Fibroblast of mammary gland (primary cell): ENCODE measurements at places on chromosomes 13 and 19.

DNA sequence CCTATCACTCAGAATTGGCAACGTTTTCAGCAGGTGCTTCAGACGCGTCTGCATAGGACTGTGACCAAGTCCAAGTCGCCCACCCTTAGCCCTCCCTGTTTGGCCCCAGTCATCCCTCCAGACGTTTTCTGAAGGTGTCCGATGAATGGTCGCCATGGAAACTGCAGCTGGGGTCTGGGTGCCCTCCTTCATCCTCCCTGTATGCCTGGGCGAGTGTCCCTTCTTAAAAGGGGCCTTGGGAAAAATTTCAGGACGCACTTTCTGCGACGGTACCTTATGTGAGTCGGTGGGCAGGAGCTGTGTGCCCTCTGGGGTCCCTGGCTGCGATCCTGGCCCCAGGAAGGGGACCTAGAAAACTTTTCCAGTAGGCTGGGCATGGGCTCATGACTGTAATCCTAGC lies 25.1 kb downstream of the MAN2B1 start:
- no peak for DNase-seq

DNA sequence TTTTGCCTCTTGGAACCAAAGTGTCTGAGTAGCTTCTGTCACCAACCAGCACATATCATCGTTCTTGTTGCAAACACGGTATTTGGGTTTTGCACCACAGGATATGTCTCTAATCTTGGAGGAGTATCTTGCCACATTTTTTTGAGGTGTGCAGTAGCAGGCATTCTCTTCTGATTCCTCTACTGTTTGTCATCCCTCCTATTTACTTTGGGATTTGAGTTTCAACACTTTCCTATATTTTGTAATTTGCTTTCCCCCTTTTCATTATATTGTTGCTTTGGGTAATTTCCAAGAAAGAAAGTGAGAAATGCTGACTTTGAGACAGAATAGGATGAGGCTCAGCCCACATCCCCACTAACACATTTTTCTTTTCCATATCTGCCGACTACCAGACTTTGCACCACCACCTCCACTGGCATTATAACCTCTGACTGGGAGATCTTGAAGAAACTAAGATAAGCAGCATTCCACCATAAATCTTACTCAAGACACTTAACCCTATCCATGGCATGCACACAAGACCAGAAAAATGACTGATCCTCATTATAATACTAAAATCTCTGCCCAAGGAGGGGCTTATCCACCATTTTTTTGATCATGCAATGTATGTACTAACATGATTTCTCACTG lies 12.0 kb upstream of the DZIP1 start:
- no peak for DNase-seq

GRCh38 chr19:46511237-46511636 lies 15.6 kb upstream of the PNMA8B start:
- DNase-seq, result no peak

DNA sequence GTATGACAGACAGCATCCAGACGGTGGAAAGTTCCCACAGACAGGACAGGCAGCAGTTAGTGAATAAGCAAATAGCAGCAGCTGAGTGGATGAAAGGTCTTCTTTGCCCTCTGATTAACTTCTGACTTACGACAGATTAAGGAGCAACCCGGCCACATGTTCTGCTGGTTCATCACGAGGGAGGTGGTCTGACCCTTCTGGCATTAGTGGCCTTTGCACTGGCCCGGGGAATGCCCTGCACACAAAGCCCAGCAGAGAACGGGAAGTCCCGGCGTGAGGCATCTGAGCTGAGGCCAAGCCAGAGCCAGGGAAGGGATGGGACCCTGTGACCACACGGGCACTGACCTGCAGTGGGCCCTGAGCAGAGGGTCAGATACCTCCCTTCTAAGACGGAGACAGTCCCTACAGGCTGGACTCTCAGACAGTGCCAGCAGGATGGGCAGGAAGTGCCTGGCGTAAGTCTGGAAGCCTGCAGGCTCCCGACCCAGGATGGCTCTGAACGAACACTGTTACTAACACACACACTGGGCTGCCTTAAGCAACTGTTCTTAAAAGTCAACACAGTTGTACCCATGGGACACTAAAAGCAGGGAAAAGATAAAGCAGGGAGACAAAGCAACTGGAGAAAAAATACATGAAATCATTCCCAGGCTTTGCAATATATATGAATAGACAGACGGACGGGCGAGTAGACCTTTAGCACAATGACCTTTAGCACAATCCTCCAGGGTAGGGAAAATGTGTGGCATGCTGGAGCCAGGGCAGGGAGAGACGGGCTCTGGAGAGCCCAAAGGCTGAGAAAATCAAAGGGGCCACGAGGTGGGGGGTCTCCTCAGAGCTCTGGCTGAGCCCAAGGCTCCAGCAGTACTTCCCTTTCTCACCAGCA lies 6.3 kb downstream of the C19orf12 start:
- peak; percentile 64 for DNase-seq

- DNase-seq, result no peak
Observed at GRCh38 chr13:60869225-60869624, 472.2 kb downstream of the TDRD3 start.

GRCh38 chr13:99980824-99981734 lies 505 bp upstream of the ZIC2 start:
- DNase-seq, result peak; percentile 24

- no peak for DNase-seq
Observed at GRCh38 chr13:98875146-98875729, 102.6 kb downstream of the DOCK9 start.

- DNase-seq, result no peak
Observed at GRCh38 chr19:51034704-51035103, at the start of gene KLK12. KLK12 (minus strand) TSS chr19:51035002; CDS start chr19:51034621, 381 bp downstream.

- DNase-seq, result no peak
Observed at GRCh38 chr13:37501187-37501586, 97.4 kb downstream of the POSTN start.

- DNase-seq, result peak; percentile 43
Observed at GRCh38 chr13:23159205-23159759, 21.5 kb upstream of the SGCG start.

DNA sequence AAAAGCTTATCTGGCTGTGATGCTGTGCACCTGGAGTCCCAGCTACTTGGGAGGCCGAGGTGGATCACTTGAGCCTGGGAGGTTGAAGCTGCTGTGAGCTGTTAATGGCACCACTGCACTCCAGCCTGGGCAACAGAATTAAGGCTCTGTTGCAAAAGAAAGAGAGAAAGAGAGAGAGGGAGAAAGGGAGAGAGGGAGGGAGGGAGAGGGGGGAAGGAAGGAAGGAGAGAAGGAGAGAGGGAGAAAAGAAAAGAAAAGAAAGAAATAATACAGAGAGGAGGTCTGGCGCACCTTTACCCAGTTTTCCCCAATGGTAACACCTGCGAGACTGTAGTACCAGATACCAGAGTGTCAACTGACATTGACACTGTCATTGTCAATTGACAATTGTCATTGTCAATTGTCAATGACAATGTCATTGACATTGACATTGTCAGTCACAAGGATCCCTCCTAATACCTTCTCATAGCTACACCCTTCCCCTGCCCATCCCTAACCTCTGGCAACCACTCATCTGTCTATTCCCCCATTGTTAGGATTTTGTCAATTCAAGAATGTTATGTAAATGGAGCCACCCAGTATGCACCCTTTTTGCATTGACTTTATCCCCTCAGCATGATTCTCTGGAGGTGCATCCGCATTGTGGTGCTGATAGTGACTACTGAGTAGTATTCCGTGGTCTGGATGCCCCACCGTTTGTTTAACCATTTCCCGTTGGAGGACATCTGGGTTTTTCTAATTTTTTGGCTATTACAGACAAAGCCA lies 21.3 kb downstream of the PAK4 start:
- DNase-seq, result no peak

- no peak for DNase-seq
Observed at GRCh38 chr19:32265995-32266394, 79.4 kb upstream of the ZNF507 start.

GRCh38 chr19:2797280-2797679 lies 12.0 kb downstream of the THOP1 start:
- DNase-seq, result no peak

DNA sequence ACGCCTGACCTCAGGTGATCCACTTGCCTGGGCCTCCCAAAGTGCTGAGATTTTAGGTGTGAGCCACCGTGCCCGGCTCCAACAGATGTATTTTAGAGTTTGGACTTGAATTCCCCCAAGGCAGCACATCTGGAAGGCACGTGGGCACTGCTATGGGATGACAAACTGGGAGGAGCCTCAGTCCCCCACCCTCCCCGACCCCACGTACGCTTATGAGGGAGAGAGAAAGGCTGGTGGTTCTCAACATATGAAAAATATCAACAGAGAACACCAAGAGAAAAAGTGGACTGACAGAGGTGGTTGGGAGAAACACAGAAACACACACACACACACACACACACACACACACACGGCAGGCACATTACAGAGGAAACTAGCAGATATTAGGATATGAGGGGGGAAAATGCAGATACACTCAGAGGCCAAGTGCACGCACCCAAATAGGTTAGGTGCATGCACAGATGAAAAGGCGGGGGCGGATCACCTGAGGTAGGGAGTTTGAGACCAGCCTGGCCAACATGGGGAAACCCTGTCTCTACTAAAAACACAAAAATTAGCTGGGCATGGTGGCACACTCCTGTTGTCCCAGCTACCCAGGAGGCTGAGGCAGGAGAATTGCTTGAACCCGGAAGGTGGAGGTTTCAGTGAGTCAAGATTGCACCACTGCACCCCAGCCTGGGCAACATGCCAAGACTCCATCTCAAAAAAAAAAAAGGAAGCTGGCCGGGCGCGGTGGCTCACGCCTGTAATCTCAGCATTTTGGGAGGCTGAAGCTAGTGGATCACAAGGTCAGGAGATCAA lies 3.2 kb downstream of the STX10 start:
- DNase-seq, result peak; percentile 80

DNA sequence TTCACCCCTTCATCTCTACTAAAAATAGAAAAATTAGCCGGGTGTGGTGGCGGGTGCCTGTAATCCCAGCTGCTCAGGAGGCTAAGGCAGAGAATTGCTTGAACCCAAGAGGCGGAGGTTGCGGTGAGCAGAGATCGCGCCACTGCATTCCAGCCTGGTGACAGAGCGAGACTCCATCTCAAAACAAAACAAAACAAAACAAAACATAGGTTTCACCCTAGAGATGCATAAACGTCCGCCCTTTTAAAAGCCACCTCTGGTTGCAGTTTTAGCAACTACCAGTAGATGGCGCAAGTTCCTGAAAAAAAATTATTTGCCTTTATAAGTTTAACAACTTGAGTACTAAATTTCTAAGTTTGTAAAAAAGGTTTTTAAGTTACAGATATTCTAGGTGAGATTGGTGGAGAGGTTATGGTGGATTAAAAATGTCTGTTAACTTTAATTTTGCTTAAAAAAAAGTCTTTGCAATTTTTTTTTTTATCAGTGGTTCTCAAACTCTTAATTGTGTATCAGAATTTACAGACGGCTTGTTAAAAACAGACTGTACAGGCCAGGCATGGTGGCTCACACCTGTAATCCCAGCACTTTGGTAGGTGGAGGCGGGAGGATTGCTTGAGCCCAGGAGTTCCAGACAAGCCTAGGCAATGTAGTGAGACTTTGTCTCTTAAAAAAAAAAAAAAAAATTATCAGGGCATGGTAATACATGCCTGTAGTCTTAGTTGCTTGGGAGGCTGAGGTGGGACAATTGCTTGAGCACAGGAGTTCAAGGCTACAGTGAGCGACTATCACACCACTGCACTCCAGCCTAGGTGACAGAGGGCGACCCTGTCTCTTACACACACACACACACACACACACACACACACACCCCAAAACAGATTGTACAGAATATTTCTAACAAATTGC lies 42.1 kb downstream of the NAA16 start:
- DNase-seq, result peak; percentile 67

DNA sequence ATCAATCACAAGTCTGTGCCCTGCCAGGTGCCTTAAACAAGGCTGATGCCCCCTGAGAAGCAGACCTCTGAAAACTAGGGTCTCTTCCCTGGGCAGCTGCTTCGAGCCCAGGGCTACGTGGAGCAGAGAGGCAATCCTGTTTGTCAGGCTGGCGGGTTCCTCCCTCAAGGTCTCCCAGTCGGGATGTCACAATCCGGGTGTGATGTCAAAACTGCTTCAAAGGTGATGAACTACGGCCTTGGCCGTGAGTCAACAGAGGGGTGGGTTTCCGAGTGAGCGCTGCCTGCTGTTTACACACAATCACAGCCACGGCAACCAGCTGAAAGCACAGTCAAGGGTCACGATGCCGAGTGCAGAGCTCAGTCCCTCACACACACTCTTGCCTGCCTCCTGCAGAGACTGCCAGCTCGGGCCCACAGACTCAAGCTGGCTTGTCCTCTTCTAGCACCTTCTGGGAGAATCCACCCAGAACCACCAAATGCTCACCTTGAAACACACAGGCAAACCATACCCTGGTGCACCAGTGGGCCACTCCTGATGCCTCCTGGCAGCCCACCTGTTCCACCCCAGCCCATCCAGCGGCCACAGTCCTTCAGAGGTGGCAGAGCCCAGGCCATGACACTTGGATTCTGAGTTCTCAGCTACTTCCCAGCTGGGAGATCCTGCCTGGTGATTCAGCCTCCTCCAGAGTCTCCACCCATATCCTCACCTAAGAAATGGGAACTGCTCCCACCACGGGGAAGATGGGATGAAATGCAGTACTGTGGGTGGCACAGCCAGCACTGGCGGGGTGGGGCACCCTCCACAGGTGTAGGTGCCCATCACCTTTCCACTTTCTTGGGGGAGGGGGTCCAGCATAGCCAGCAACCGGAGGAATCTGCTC lies 6.8 kb downstream of the ELL start:
- peak; percentile 74 for DNase-seq

- peak; percentile 7 for DNase-seq
Observed at GRCh38 chr13:38697628-38698333, 10.9 kb downstream of the FREM2 start.
